Fibroblast of skin of right quadriceps (primary cell): ENCODE measurements at places on chromosomes 11 and 22.

GRCh38 chr11:112539741-112540140 is 279.1 kb upstream of the PLET1 start:
- no peak for DNase-seq

GRCh38 chr22:31682751-31683150 is 20.7 kb upstream of the PISD start:
- no peak for DNase-seq

GRCh38 chr11:73330569-73331093 is 22.6 kb downstream of the ARHGEF17 start:
- no peak for DNase-seq

GRCh38 chr22:23218867-23219251 is 38.5 kb downstream of the BCR start:
- DNase-seq, result peak; percentile 25

GRCh38 chr11:8608652-8609051 is 14.6 kb upstream of the STK33 start:
- no peak for DNase-seq

GRCh38 chr22:31235081-31235480 is 23.0 kb downstream of the LIMK2 start:
- no peak for DNase-seq

- no peak for DNase-seq
These were observed 74.5 kb downstream of the BBOX1 start for GRCh38 chr11:27115051-27115650.

GRCh38 chr11:61707574-61707973 is 27.4 kb downstream of the DAGLA start:
- DNase-seq, result no peak
